Brain (organoid and tissue), 16 donors: ENCODE measurements at places on chromosomes 2 and 18.

GRCh38 chr2:51619961-51620360 is 588.0 kb upstream of the NRXN1 start:
- no peak for DNase-seq

DNA sequence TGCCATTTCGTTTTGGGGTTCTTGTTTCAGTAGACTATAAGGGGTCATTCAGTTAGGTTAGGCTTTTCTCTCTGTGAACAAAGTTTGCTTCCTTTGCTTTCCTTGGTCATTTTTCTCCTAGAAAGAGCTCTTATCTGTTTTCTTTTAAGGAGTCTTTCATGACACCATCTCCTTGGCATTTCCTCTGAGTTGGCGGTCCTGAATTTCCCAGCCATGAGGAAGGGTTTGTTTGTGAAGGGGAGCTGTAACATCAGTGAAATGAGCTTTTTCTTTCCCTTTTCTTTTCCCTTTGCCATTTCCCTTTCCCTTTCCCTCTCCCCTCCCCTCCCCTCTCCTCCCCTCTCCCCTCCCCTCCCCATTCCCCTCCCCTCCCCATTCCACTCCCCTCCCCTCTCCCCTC is 61.7 kb downstream of the MAP4K4 start:
- no peak for DNase-seq

GRCh38 chr18:73987247-73987980 is 160.2 kb downstream of the FBXO15 start:
- no peak for DNase-seq

GRCh38 chr18:48982266-48982665 is 31.5 kb upstream of the SMAD7 start:
- no peak for DNase-seq

GRCh38 chr2:41910126-41910525 is 137.7 kb upstream of the PKDCC start:
- DNase-seq: no peak

DNA sequence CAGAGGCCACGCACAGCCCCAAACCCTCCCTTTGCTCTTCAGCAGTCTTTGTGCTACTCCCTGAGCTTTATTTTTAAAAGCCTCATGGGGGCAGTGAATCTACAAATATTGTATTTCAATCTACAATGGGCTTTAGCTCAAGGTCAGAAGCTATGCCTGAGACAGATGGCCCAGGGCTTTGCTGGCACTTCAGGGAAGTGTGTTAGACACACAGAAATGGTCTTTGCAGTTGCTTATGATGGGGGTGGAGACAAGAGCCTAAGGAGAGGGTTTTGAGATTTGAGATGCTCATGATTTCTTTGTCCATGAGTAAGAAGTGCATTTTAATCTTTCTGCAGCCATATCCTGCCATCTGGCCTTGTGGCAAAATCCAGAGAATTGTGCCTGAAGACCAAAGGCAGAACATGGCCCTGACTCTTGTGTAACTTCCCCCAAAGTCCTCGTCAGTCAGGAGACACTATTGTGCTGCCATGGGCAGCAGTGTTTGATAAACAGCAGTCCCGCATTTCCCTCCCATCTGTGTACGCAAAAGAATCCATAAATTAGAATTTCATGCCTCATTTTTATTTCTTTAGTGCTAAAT is 92.6 kb downstream of the VAPA start:
- DNase-seq: peak; percentile 62

GRCh38 chr2:138708682-138709241 is 71.4 kb downstream of the NXPH2 start:
- DNase-seq: peak; percentile 86

GRCh38 chr2:7516484-7517063 is 599.4 kb downstream of the RNF144A start:
- DNase-seq: no peak

DNA sequence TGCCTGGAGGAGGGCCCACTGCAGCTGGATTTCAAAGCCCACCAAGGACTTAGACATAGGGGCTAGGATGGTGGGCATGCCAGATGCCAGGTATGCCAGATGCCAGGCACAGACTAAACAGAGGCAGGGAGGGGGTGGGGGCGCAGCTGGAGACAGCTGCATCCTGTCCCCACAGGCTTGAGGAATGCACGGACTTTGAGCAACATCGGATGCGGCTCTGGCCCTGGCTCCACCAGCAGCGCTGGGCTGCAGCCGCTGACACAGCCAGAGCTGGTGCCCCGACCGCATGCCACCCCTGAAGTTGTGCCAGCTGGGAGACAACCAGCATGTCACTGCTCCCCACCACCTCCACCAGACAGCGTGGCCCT is 39.5 kb downstream of the AQP12A start:
- no peak for DNase-seq

GRCh38 chr18:5966514-5966913 is 71.2 kb upstream of the TMEM200C start:
- DNase-seq: no peak

DNA sequence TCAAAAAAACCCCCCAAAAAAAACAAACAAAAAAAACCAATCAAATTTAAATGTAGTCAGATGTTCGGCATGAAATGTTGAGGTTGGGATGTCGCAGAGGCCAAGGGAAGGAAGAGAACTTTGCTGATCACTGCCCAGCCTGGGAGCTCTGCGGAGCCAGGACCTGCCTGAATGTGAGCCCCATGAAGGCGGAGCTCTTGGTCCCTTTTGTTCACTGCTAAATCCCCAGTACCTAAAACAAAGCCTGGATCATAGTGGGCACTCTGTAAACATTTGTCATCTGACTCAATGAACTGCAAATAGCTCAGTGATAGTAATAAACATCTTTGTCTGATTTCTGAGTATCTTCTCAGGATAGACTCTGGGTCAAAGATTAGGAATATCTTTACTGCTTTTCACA is 64.0 kb downstream of the NGEF start:
- no peak for DNase-seq

DNA sequence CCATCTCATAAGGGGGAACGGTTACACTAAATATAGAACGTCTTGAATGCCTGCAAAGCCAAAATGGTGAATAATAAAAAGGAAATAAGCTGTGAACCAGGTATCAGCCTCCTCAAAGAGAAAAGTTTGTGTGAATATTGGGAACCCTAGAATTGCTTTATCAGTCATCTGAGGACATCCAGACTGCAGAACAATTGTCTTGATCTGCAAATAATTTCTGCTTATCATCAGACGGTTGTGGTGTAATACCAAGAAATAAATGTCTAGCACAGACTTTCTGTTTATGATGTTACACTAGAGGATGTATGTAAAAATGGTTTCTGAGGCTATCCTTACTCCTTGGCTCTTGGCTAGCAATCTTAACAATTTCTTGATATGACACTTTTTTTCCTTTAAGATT is 53.5 kb upstream of the SLC25A52 start:
- DNase-seq: no peak

GRCh38 chr2:30339071-30339470 is 107.7 kb downstream of the LBH start:
- DNase-seq: no peak

GRCh38 chr2:45869165-45869501 is 217.7 kb downstream of the PRKCE start:
- no peak for DNase-seq

GRCh38 chr2:171158790-171159371 is 1.8 kb downstream of the TLK1 start:
- DNase-seq: peak; percentile 88

DNA sequence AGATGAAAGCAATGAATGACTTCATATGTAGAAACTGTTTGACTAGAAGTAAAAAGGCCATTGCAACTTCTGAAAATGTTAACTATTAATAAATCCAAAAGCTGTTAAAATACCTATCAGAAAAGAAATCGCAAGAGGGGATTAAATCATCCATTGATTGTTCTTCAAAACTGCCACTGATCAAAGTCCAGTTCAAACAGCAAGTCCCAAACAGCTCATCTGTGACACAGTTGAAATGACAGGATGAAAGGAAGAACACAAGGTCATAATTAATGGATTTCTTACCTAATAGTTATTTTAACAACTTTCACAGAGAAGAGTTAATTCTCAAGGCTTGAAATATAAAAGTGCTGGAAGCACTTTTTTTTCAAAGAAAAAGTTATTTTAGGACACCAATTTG is 90.4 kb downstream of the SESTD1 start:
- no peak for DNase-seq

- peak; percentile 52 for DNase-seq
Observed at GRCh38 chr18:9803698-9804516, 81.9 kb upstream of the TXNDC2 start.
